ENCODE measurements at places on chromosomes 2 and 18.
A peak's percentile ranks its signal among the peaks of the same experiment; 100 is the strongest.

- peak; percentile 75 for DNase-seq
Observed at GRCh38 chr2:217713395-217714286, 289.2 kb downstream of the TNS1 start.

- DNase-seq: no peak
Observed at GRCh38 chr2:190792956-190793888, 87.4 kb upstream of the GLS start.

DNA sequence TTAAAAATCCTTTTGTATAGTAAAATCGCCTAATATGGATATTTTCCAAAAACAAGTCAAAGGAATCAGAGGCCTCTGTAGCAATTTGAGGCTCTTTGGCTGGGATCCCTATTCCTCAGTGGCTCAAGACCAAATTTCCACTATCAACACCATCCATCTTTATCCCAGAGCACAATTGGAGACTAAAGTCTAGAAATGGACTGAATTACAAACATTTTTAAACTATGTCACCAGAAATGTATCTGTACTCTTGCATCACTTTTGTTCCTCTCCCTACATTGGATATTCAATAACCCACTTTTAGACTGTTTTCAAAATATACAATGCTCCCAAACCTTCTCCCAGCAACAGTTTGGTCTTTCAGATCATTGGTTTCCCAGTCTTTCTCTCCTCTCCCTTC is 140.4 kb upstream of the KLHL29 start:
- DNase-seq: no peak

DNA sequence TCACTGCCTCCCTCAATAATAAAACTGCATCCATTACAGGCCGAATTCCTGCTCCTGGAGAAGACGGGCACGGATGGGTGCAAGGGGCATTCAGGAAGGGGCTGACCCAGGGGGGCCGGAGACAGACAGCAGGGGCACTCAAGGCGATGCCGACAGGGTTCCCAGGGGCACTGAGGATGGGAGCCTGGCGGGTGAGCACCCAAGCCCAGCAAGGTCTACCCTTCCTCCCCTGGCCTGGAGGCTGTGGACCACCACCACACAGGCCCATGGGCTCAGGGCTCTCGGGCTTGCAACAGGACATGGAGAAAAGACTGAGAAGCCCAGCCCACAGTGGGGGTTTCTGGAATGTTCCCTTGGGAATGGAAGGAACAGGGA is 104.7 kb upstream of the ODC1 start:
- DNase-seq: no peak

DNA sequence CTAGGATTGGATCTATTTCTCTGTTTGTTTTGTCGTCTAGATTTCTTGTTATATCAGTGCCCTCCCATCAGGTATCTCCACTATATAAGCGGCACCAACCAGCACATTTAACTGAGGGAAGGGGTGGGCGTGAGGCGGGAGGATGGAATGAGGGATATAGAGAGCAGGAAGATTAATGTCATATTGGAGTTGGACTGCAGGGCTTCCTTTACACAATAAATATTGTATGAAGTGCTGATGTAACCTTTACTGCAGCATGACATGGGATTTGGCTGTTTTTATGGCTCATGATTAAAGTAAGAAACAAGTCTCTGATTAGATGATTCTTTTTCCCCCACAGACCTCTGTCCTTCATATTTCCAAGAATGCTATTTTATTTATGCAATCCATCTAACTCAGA is 54.8 kb downstream of the TMEM200C start:
- no peak for DNase-seq

DNA sequence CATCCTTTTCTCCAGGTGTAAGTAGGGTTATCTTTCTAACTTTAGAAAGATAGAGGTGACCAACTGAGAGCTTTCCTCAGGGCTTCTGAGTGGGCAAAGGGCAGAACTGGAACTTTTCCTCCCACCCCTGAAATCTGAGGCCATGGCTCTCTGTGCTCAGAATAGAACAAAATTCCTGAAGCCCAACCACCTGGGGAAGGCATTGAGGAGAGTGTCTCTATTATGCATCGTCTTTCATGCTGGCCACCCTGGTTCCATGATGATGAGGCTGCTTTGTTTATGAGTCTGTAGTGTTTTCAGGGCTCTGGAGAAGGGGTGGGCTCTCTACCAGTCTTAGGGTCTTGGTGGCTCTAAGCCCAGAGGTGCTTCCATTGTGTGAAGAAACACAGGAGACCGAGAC is 30.7 kb upstream of the IL1R1 start:
- no peak for DNase-seq

- peak; percentile 73 for DNase-seq
Observed at GRCh38 chr2:70141212-70141901, 49.5 kb downstream of the C2orf42 start.

DNA sequence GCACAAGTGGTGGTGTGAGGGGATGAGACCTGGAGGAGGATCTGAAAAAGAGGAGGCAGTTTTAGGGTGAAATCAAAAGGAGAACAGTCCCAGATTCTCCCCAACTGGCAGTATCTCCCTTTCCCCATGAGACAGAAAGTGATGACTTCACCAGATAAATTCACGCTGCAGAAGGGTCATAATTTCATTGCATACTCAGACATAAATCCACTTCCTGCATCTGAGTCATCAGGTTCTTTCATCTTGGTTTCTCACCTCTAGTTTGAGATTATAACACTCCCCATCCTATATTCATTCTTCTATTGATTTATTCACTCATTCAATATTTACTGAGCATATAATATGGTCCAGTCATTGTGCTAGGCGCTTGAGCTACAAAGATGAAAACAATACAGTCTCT is 64.7 kb downstream of the CCDC148 start:
- no peak for DNase-seq

GRCh38 chr2:196167666-196168065 is 3.7 kb downstream of the STK17B start:
- DNase-seq: peak; percentile 29

GRCh38 chr18:38951633-38952032 is 1386.0 kb upstream of the CELF4 start:
- no peak for DNase-seq

GRCh38 chr2:129925381-129925780 is 54.1 kb upstream of the RAB6C start:
- DNase-seq: no peak

- DNase-seq: peak; percentile 82
Observed at GRCh38 chr2:150110548-150110947, 376.9 kb downstream of the RND3 start.

DNA sequence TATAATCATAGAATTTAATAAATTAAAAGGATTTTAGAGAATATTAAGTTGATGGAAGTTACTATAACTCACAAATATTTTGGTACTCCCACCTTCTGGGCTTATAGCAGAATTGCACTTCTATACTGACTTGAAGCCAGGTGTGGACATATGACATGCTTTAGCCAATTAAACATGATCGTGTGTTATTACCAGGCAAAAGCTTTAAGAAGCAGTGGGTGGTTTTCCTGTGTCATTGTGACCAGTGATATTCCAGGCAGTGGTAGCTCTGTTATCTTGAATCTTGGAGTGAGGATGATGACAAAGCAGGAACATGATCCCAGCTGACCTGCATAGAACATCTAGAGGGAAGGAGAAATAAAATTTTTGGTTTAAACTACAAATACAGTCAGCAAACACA is 370.9 kb upstream of the ZEB2 start:
- DNase-seq: peak; percentile 17
